Keratinocyte (primary cell): ENCODE measurements at places on chromosomes 2 and 18.

- no peak overlapping the region for H3K27ac ChIP-seq
- no peaks in the 10 kb centered on the region for H3K36me3 ChIP-seq
- H3K4me1 ChIP-seq: no peaks in the 10 kb centered on the region
- peaks cover 12% of the 10 kb centered on the region for H3K27me3 ChIP-seq
Observed at GRCh38 chr2:241818943-241819270, 9.9 kb downstream of the NEU4 start.

DNA sequence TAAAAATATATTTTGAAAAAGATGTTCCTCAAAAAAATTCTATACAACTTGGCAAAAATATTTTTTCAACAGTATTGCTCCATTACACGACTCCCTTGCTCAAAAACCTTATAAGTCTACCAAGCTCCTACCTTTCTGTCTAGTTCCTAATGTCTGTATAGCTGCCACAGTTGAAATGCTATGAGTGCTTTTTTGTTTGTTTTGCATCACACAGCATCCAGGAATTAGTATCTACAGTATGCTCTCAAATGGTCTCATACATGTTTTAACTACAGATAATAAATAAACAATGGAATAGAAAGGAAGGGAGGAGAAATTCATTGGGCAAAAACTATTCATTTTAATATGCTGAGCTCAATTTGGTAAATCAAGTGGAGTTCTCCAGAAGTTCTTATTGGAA lies 17.3 kb downstream of the ACADL start:
- no peak overlapping the region for H3K4me3 ChIP-seq
- no peaks in the 10 kb centered on the region for H3K36me3 ChIP-seq
- H3K27ac ChIP-seq: no peak overlapping the region
- H3K27me3 ChIP-seq: no peaks in the 10 kb centered on the region
- no peaks in the 10 kb centered on the region for H3K4me1 ChIP-seq
- no peak for DNase-seq

- peak; percentile 26 for DNase-seq
- no peaks in the 10 kb centered on the region for H3K27me3 ChIP-seq
- no peak overlapping the region for H3K4me3 ChIP-seq
- peak overlapping the region; percentile 17 for H3K27ac ChIP-seq
- H3K4me1 ChIP-seq: peaks cover 30% of the 10 kb centered on the region
- no peaks in the 10 kb centered on the region for H3K36me3 ChIP-seq
Observed at GRCh38 chr2:48844417-48845155, 89.1 kb upstream of the LHCGR start.

DNA sequence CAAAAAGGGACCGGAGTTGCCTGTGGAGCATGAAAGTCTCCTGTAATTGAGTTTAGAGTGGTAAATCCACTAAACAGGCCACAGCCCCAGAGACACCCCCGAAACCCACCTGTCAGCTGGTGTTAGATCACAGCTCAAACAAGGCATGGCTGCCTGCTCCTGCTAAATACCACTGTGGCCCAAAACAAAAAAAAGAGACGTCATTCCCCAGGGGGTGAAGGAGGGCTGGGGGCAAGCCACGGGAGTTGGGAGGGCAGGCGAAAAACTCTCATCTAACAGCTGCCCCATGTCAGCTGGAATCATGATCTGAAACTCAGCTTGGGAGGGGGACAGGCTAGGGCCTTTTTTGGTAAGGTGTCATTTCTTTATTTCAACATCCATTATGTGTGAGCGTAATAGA lies 42.5 kb upstream of the LRPPRC start:
- no peaks in the 10 kb centered on the region for H3K36me3 ChIP-seq
- DNase-seq: no peak
- H3K4me3 ChIP-seq: no peak overlapping the region
- H3K4me1 ChIP-seq: no peaks in the 10 kb centered on the region

- DNase-seq: no peak
- H3K36me3 ChIP-seq: no peaks in the 10 kb centered on the region
- H3K27me3 ChIP-seq: no peaks in the 10 kb centered on the region
- H3K4me3 ChIP-seq: no peak overlapping the region
Observed at GRCh38 chr2:10159086-10159485, 36.5 kb downstream of the RRM2 start.

- no peak for DNase-seq
- H3K27ac ChIP-seq: peak overlapping the region; percentile 98
- H3K27me3 ChIP-seq: no peaks in the 10 kb centered on the region
- H3K4me3 ChIP-seq: peak overlapping the region; percentile 92
Observed at GRCh38 chr2:55616551-55617174, 759 bp downstream of the PPP4R3B start.

DNA sequence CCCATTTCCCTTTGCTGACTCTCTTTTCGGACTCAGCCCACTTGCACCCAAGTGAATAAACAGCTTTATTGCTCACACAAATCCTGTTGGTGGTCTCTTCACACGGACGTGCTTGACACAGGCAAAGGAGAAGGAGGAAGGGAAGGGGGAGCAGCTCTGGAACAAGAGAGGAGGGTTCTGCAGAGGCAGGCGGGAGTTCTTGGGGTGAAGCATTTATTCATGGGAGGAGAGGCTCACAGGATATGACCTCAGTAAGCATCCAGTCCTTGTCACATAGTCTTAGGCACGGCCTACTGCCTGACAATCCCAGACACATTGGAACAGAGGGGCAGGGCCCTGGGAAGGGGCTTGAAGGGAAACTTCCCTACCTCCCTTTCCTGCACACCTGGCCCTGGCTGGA lies 171.7 kb upstream of the HS6ST1 start:
- no peak for DNase-seq
- H3K4me3 ChIP-seq: no peak overlapping the region
- no peak overlapping the region for H3K27ac ChIP-seq
- H3K4me1 ChIP-seq: no peaks in the 10 kb centered on the region
- no peaks in the 10 kb centered on the region for H3K27me3 ChIP-seq
- no peaks in the 10 kb centered on the region for H3K36me3 ChIP-seq

GRCh38 chr2:7052404-7052803 lies 135.2 kb downstream of the RNF144A start:
- no peak overlapping the region for H3K4me3 ChIP-seq
- no peak overlapping the region for H3K27ac ChIP-seq
- no peaks in the 10 kb centered on the region for H3K4me1 ChIP-seq
- DNase-seq: no peak
- H3K27me3 ChIP-seq: no peaks in the 10 kb centered on the region

DNA sequence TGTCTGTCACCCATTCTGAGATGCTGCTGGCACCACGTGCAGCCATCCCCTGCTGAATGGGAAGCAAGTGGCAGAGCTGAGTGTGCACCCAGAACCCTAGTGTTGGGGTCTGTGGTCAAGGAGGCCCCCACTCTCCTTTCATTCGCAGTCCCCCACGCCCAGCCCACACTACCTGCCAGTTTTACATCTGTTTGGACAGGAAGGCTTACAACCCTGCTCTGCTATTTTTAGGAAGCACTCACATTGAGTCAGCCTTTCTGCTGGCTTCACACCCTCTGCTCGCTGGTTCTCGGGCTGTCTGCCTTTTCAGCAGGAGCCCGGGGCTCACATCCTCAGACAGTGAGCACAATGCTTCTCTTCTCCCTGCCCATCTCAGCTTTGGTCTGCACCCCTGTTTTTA lies 10.7 kb upstream of the ADCY3 start:
- no peak overlapping the region for H3K4me3 ChIP-seq
- no peaks in the 10 kb centered on the region for H3K36me3 ChIP-seq
- H3K27ac ChIP-seq: no peak overlapping the region
- H3K27me3 ChIP-seq: no peaks in the 10 kb centered on the region
- DNase-seq: no peak
- peaks cover 26% of the 10 kb centered on the region for H3K4me1 ChIP-seq

DNA sequence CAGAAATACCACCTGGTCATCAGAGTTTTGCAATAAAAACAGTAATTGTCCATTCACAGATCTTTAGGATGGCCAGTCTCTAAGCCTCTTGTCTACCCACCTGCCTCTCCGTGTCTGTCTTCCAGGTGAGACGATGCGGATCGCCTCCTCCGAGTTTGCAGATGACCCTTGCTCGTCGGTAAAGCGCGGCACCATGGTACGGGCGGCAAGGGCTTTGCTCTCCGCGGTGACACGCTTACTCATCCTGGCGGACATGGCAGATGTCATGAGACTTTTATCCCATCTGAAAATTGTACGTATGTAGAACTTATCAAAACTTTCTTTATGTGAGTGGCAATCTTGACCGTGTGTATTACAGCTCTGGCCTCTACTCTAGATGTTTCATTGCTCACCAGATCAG lies 345.0 kb downstream of the CTNNA2 start:
- H3K4me3 ChIP-seq: no peak overlapping the region
- no peaks in the 10 kb centered on the region for H3K27me3 ChIP-seq
- DNase-seq: no peak
- no peaks in the 10 kb centered on the region for H3K36me3 ChIP-seq
- H3K4me1 ChIP-seq: no peaks in the 10 kb centered on the region

DNA sequence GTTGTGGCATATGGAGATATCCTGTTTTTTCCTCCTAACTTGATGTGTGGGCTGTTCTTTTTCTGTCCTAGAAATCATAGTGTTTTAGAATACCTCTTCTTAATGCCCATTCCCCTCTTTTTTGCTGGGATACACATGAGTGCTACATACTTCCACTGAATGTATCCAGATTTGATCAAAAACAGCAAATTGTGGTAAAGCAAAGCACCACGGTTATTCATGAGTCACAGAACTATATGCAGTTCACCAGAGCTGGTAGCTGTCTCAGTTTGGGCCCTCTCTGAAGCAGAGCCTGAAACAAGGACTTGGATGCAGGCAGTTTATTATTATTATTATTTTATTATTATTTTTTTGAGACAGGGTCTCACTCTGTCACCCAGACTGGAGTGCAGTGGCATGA lies 69.9 kb upstream of the CTLA4 start:
- H3K4me1 ChIP-seq: no peaks in the 10 kb centered on the region
- H3K36me3 ChIP-seq: no peaks in the 10 kb centered on the region
- DNase-seq: no peak

- no peaks in the 10 kb centered on the region for H3K4me1 ChIP-seq
- no peak overlapping the region for H3K4me3 ChIP-seq
- H3K27me3 ChIP-seq: no peaks in the 10 kb centered on the region
- H3K36me3 ChIP-seq: no peaks in the 10 kb centered on the region
Observed at GRCh38 chr18:43970656-43971055, 693.4 kb upstream of the SYT4 start.

DNA sequence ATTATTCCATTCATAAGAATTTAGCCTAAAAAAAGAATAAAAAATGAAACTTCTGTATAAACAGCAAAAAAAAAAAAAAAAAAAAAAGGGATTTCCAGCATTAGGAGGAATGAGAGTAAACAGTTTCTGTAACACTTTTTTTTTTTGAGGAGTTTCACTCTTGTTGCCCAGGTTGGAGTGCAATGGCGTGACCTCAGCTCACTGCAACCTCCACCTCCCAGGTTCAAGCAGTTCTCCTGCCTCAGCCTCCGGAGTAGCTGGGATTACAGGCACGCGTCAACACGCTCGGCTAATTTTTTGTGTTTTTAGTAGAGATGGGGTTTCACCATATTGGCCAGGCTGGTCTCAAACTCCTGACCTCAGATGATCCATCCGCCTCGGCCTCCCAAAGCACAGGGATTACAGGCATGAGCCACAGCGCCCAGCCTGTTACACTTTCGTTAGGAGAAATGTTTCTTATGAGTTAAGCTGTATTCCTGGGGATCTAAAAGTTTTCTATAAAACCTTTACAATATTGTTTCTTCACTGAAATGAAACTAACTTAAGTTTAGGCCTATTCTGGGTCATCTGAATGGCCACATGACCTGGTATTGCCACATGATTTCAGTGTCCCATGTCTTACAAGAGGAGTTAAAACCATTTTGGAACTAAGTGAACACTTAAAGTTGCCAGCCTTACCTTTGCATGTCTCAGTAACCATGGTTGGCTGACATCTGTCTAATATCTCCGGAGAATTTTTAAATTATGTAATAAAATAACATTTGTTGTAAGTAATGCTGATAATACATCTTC lies 17.5 kb downstream of the SMAD2 start:
- H3K4me1 ChIP-seq: peaks cover 29% of the 10 kb centered on the region
- peak overlapping the region; percentile 50 for H3K27ac ChIP-seq
- no peak for DNase-seq
- H3K4me3 ChIP-seq: no peak overlapping the region
- H3K36me3 ChIP-seq: no peaks in the 10 kb centered on the region

DNA sequence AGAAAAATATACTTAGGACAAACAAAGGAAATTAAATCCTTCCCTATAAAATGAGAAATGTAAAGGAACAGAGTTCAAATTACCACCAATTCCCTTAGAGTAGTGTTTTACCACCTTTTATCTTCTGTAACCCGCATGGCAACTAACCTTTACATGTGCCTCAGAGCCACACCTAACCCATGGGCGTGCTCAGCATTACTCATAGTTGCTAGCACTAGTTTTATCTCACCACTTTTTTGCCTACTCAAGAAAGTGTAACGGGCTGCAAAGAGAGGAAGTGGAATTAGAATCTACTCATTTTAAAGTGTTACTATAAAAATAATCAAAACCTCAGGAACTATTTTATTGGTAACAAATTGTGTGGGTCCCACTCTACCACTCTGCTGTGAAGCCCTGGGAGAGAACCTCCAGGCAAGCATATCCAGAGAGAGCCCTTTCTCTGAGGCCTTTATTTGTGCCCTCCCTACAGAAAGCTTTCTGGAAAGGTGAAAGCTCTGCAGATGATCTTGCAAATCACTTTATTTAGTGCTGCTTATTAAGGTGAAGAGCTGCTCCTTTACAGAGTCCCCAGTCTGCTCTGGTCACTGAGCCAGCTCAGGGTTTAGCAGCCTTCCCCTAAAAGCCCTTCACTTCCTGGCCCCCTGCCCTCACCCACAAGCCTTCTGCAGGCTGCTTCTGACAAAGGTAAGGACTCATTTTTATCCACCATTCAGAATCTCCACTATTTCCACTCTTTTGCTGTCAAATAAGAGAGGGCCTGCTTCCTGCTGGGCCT lies 98.8 kb downstream of the TRABD2A start:
- DNase-seq: no peak
- H3K4me1 ChIP-seq: peaks cover 10% of the 10 kb centered on the region
- H3K36me3 ChIP-seq: no peaks in the 10 kb centered on the region
- H3K27ac ChIP-seq: peak overlapping the region; percentile 18

GRCh38 chr18:77749089-77749488 lies 499.4 kb downstream of the GALR1 start:
- H3K27me3 ChIP-seq: no peaks in the 10 kb centered on the region
- H3K4me3 ChIP-seq: no peak overlapping the region
- no peak for DNase-seq
- H3K27ac ChIP-seq: no peak overlapping the region
- no peaks in the 10 kb centered on the region for H3K36me3 ChIP-seq

GRCh38 chr2:180692322-180692721 lies 288.1 kb upstream of the UBE2E3 start:
- no peak overlapping the region for H3K4me3 ChIP-seq
- no peak for DNase-seq
- H3K27ac ChIP-seq: no peak overlapping the region
- no peaks in the 10 kb centered on the region for H3K4me1 ChIP-seq
- no peaks in the 10 kb centered on the region for H3K27me3 ChIP-seq
- H3K36me3 ChIP-seq: no peaks in the 10 kb centered on the region

DNA sequence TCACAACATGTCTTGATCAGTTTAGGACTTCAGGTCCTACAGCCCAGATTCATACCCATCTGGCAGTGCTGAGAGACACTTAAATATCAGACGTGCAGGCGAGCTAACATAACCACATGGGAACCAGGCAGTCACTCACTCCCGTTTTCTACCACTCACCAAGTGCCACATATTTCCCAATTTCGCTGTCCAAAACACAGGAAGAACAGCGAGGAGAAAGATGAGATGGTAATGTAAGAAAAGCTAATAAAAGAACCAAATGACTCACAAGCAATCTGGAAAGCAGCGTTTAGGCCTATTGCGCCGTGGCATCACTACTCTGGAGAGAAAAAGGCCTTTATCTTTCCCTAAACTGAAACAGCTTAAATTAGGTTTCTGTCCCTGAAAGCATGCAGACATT lies 647.8 kb upstream of the SLC39A10 start:
- no peaks in the 10 kb centered on the region for H3K4me1 ChIP-seq
- H3K27me3 ChIP-seq: no peaks in the 10 kb centered on the region
- no peak for DNase-seq
- H3K27ac ChIP-seq: no peak overlapping the region
- no peaks in the 10 kb centered on the region for H3K36me3 ChIP-seq
- H3K4me3 ChIP-seq: no peak overlapping the region
